ENCODE measurements at places on chromosomes 6 and 20.

DNA sequence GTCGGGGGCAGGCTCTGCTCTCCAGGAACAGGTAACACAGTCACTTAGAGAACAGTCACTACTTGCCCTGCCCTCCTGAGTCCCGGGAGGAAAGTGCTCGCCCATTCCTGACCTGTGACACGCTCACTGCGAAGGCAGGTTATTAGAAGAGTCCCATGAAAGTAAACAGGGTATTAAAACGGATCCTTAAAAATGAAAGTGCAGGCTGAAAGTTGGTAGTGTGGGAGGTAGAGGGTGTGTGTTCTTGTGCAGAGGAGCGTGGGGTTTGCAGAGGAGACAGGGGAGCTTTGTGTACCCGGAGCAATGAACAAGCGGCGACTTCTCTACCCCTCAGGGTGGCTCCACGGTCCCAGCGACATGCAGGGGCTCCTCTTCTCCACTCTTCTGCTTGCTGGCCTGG, at the start of gene CCN6:
Gene CCN6 (plus strand): TSS at position 104 of the 400 bp plus-strand sequence. CDS start 254 bp downstream, at position 358.
- DNase-seq, result no peak

DNA sequence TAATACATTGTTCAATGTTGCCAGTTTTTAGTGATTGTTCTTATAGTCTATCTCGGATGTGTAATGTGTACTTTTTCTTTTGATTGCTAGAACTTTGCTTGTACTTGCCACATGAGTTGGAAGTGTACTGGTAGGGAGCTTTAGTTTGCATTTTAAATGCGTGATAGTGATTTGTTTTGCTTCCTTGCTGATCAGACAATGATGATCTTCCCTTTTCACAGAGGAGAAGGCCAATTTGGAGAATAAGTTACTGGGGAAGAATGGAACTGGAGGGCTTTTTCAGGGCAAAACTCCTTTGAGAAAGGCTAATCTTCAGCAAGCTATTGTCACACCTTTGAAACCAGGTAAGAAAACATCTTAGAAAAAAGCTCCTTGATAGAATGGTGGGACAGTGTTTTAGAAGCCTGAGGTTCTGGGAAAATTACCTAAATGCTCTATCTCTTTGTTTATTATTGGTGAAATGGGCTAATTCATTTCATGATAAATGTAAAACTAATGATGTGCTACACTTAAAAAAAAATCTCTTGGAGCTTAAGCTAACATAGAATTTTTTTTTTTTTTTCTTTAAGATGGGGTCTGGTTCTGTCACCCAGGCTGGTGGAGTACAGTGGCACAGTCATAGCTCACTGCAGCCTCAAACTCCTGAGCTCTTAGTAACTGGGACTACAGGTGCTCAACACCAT, 20.9 kb downstream of the TPX2 start:
- DNase-seq, result no peak

- DNase-seq, result peak; percentile 94
Measured at GRCh38 chr6:169452117-169452868, 198.6 kb upstream of the THBS2 start.

- DNase-seq, result peak; percentile 95
Measured at GRCh38 chr6:149044528-149044927, 273.0 kb upstream of the TAB2 start.
